ENCODE measurements at places on chromosomes 16 and 17.

- DNase-seq, result no peak
Observed at GRCh38 chr17:13152501-13152900, 134.7 kb upstream of the ELAC2 start.

- no peak for DNase-seq
Observed at GRCh38 chr17:60110586-60110985, 31.9 kb upstream of the HEATR6 start.

DNA sequence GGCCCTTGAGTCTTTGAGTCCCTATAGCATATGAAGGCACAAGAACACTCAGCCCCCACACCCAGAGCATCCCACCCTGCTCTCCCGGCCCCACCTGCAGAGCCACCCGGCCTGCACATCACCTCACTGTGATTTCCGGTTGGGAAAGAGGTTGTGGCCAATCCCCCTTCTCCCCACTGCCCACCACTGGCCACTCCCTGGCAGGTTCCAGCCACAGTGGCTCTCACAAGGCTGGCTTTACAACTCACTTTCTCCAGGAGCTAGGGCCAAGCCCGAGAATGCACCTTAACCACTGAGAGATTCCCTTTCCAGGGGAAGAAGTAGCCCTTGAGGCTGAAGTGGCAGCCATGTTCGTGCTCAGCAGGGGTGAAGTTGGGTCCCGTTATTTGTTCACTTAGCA lies 123.9 kb downstream of the C16orf78 start:
- no peak for DNase-seq

DNA sequence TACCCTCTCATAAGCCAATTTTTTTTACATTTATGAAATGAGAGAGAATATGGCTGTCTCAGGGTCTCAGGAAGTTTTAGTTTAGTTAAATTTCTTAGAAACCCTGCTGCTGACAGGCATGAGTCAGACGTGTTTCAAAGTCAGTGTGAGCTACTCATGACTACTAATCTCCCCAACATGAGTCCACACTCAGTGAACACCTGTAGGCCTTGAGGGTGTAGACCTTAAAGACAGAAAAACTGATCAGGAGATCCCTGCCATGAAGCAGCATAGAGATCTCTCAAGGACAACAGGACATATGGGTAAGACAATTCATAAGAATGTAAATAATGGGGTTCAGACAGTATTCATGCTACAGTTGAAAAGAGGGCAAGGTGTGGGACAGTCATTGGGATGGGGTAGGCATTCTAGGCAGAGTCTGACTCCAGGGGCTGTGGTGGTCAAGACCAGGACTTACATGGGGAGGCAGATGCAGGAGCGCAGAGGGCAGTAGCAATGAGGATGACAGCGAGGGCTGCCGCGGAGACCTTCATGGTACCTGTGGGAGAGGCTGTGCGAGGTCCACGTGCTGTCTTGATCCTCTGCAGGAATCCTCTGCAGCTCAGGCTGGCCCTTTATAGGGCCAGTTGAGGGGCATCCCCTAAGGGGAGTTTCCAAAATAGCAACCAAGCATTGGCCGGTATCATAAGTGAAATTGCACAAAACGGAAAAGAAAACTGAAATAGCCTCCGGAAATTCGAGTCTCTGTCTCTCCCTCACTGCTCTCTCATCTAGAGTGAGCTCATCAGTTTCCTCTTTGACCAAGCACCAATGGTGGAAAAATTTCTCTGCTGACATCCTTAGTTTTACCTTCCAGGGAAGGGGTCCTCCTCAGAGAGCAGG lies at the start of gene CCL5:
CCL5 (minus strand) TSS at position 588 of the 882 bp plus-strand sequence.
- no peak for DNase-seq

DNA sequence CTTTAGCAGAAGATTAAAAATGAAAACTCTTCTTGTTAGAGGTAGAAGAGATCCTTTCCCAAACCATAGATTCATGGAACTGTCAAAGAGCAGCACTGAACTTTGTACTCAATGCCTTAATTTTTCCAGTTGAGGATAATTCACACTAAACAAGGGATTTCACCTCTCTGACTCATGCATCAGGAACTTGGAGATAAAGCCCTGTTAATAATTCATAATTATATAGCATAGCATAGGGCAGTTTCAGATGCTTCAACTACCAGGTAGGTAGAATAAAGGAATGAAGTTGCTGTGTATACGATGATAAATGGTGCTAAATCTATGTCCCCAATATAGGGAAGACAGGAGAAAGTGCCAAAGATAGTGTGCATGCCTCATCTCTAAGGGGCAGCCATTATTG lies 450.4 kb downstream of the MAF start:
- DNase-seq, result no peak

DNA sequence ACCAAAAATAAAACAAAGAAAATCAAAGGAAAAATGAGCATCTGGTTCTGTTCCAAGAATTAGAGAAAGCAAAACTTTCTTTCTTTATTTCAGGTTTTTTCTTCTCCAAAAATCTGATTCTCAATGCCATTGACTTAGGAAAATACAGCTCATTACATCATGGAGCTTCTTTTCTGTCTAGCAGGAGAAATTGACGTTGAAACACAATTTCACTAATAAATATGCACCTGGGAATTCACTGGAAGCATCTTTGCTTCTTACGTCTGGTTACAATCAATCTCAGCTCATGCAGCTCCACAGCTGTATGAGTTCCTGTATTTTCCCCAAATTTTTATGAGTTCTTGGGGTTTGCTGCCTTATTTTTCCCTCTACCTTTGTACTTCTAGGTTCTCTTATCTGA lies 1568.6 kb upstream of the GOT2 start:
- no peak for DNase-seq

DNA sequence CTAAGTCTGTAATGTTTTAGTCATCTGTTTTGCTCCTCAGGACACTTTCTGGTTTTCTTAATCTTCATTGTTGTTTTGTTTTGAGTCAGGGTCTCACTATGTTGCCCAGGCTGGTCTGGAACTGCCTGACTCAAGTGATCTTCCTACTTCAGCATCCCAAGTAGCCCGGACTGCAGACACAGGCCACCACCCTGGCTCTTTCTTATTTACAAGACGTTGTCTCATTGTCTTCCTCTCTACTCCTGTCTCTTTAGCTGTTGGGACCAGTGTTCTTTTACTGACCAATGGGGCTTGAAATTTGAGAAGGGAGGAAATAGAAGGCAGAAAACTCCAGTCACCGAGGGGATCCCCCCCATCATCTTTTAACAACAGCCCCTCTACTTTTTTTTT lies 1.2 kb downstream of the SCPEP1 start:
- no peak for DNase-seq

GRCh38 chr16:19330841-19331397 lies 45.4 kb downstream of the CLEC19A start:
- no peak for DNase-seq

DNA sequence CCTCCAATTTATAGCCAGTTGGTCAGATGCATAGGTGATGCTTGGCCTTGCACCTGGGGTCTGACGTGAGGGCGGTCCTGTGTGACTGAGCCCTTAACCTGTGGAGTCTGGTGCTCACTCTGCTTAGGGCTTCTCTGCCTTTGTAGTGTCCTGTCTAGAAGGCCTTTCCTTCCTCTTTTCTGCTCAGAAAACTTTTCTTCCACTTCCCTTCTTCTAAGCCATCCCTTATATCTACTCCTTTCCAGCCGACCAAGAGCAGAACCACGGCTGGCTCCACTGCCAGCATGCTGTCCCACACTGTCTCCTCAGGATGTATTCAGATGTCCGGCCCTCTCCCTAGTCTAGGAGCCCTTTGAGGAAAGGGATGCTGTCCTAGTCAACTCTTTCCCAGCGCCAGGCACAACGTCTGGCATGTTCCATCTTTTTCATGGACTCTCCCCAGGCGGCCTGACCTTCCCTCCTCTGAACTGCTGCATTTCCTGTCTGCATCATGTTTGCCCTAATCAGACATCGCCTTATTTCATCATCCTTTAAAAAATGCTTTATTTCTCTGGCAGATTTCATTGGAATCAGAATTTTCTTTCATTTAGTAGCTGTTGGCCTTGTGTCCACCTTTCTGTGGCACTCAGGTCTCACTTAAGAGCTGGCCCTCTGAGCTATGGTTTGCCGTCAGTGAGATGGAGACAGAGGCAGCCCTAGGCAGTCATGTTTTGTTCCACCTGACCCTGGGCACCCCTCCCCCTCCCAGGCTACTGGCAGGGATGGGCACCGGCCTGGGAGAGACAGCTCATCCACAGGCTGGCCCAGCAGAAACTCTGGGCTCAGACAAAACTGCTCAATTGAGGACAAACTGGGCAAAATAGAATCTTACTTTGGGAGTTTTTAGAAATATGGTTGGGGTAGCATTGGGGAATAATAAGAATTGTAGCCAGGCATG lies 15.5 kb upstream of the BRCA1 start:
- no peak for DNase-seq

DNA sequence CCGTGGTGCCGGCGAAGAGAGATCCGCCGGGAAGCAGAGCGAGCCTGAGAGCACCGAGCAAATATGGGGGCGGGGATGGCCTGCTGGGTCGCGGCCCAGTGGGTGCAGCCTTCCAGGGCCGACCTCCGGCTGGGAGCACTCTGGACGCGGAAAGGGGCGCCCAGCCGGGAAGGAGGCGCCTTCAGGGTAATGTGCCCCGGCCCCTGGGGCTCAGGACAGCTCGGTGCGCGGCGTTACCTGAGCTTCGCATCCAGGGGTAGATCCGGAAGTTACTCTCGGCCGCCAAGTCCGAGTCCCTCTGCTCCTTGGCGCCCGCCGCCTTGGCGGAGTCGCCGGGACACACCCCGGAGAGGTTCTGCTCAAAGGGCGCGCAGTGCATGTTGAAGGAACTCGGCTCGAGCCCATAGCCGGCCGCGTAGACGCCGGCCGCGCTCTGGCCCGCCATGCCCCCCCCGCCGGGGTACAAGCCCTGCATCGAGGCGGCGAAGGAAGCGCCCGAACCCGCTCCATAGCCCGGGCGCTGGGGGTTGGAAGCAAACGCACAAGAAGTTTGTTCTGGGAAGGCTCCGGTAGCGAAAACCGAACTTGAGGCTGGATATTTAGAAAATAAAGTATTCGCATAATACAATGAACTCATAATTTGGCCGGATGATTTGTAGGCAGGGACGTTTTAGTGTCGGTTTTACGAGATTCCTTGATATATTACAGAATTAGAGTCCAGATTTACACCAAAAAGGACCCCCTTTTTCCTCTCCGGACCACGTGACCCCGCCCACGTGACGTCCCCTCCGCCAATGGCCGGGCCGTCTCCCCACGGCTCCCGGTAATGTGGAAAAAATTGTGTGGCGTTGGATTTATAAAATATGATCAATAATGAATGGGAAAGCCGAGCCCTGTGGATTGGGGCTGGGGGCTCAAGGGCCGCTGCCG lies at the start of gene HOXB7:
HOXB7 (minus strand) TSS at position 736 of the 930 bp plus-strand sequence; CDS start at position 637, 99 bp downstream.
- peak; percentile 68 for DNase-seq

- no peak for DNase-seq
Observed at GRCh38 chr16:70496513-70496912, 26.8 kb downstream of the COG4 start.

Data from T47D (cell line).